ENCODE measurements at places on chromosomes 5 and 9.

DNA sequence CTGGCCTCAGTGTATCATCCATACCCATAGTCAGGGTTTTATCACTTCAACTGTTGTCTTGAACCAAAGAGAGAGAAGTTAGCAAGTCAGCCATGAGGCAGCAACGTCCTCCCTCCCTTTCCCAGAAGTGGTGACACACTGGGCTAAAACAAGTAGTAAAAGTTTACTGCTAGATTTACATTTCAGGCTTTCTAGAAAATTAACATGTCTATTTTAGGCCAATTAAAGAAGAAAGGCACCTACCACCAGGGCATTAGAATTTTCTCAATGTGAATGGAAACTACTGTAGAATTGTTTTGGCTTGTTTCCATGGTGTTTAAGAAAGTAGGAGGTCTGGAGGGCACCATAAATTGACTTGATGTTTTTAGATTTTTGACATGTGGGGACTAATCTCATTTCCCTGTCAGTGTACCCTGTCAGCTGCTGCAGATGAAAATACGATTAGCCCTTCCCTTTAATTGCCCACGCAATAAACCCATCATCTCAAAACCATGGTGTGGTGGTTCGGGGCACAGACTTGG is 121.8 kb upstream of the ELL2 start:
- DNase-seq, result no peak

DNA sequence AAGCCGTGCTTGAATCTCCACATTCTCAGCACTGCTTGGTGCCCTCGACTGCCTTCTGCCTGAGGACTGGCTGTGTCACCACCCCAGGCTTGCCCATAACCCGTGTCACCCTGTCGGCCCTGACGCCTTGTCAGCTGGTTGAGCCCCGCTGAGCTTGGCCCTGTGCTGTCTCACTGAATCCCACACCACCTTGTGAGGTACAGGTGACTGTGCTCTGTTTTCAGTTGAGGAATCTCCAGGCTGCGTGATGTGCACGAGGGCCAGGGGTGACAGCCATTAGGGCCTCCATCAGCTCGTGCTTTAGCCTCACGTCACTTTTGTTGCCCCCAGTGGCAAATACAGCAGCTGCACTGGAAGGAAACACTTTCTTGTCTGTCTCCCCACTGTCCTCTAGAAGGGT is 90.7 kb downstream of the CACNA1B start:
- no peak for DNase-seq

GRCh38 chr9:27945386-27945785 is 372.1 kb upstream of the C9orf72 start:
- DNase-seq, result no peak

DNA sequence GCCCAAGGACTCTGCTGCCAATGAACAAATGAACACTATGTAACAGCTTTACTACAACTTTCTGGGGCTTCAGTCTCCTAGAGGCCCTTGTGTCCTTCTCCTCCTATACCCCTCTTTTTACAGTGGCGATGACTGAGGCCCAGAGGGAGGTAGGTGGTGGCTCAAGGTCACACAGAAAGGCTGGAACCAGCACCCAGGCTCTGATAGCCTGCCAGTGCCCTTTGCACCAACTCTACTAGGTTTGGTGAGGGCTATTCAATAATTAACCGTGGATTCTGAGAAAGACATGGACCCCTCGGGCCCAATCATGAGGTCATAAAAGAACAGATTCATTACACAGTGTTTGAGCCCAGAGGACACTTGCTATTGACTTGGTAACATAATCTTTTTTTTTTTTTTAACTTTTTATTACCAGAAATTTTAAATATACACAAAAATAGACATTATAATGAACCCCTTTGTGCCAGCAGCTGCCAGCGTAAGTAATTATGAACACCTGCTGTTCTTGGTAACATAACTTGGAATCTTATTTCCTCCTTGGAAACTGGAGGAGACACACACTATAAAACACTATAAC is 6.1 kb upstream of the ALDH1B1 start:
- DNase-seq, result no peak

- DNase-seq, result no peak
These were observed 40.4 kb upstream of the UNC5A start for GRCh38 chr5:176769911-176770310.

DNA sequence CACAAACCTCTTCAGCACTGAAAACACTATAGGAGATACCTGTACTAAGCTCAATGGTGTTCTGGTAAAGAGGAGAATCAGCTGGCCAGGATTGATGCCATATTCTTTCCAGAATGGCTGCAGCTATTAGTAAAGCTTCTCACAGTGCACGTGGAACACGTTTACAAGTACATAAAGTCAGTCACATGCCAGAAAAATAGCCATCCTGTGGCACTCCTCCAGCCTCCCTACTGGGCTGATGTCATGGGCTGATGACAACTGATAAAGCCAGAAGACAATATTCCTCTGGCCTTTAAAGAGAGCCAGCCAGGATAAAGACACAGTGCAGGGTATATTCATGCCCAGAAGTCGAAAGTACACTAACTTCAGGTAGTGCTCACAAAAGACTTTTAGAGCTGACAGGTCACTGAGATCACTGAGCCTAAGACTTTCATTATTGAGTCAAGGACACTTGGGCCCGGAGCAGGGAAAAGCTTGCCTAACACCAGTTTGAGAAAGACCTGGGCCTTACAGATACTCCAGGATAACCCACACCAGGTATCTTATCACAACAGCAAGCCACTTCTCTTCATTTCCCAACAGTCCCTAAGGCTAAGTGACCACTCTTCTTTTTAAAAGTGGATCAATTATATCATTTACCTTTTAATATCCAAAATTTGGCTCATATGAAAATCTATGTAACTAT is 29.4 kb downstream of the ABITRAM start:
- DNase-seq, result no peak

- DNase-seq, result no peak
These were observed 181.9 kb downstream of the ADAMTS6 start for GRCh38 chr5:65299861-65300260.

DNA sequence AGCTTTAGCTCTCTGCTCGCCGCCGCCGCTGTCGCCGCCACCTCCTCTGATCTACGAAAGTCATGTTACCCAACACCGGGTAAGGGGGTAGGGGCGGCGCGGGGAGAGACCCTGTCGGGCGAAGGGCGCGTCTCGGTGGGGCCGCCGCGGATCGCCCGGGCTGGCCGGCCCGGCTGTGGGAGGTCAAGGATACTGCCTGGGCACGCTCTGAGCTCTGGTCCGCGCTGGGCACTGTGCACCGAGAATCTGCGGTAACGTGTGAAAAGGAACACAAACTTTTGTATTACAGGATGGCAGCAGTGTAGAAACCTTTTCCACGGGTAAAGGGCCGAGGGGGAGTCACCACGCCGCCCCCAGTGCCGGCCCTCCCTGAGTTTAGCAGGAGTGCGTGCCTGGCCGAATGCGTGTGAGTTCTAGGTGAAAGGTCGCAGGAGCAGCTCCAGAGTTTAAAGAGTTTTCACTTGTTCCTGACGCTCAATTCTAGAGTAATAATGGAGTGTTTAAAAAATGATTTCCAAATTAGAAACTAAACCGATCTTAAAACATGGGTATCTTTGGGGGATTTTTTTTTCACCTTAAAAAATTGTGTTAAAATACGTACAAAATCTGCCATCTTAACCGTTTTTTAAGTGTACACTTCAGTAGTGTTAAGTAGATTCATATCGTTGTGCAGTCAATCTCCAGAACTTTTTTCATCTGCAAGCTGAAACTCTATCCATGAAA is at the start of gene HSDL2:
TSS of gene HSDL2 (plus strand) at position 7 of the 723 bp plus-strand sequence. CDS start at position 63, 56 bp downstream.
- DNase-seq, result no peak

DNA sequence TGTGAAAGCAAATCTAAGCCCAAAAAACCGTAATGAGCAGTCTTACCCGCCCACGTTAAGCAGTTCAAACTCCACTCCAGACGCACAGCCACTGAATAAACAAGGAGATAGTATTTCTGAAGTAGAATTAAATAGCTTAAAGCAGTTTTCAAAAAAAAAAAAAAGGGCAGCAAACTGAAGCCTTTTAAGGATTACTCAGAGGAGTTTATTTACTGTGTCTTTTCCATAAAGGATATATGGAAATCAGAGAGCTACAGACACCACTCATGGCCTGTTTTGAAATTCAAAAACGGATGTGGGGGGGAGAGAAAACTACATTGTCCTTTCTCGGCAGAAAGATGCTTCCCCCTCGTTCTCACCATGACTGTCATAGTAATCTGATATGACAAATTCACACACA is 83.7 kb upstream of the IRX1 start:
- no peak for DNase-seq

- DNase-seq, result no peak
These were observed 36.4 kb upstream of the DAB2 start for GRCh38 chr5:39461007-39461682.

DNA sequence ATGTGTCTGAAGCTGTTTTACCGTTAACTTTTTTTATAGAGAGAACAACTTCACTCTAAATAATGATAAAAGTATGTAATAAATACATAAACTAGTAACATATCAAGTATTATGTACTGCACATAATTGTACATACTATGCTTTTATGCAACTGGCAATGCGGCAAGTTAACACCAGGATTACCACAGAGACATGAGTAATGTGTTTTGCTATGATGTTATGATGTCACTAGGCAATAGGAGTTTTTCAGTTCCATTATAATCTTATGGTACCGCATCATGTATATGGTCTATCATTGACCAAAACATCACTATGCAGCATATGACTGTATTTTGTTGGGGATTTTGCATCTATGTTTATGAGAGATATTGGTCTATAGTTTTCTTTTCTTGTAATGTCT is 326.4 kb upstream of the TARS1 start:
- DNase-seq, result no peak

GRCh38 chr5:139708434-139708861 is 60.3 kb downstream of the CXXC5 start:
- no peak for DNase-seq

DNA sequence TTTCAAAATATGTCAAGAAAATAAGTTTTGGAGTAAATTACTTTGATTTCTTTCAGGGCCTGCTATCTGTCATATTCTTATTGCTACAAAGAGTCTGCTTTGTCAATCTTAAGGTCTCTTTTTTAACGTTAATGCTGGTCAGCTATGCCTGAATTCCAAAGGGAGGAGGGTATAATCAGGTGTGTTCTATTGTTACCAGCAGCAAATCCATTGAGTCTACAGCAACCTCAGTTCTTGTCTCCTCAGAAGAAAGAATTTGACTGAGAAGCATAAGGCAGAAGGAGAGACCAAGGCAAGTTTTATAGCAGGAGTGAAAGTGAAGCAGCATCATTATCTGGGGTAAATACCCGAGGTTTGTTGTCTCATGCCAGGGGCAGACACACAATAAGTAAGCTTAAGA is 23.7 kb upstream of the MINAR2 start:
- no peak for DNase-seq

All from stimulated activated CD8-positive, alpha-beta memory T cell treated with anti-CD3 and anti-CD28 coated beads, Interleukin-15, amount 100 ng/mL, for 1 hour (primary cell).